ENCODE measurements at places on chromosomes 3 and 15.
A peak's percentile ranks its signal among the peaks of the same experiment; 100 is the strongest.

- DNase-seq, result no peak
Measured at GRCh38 chr3:85151555-85151954, 192.8 kb downstream of the CADM2 start.

DNA sequence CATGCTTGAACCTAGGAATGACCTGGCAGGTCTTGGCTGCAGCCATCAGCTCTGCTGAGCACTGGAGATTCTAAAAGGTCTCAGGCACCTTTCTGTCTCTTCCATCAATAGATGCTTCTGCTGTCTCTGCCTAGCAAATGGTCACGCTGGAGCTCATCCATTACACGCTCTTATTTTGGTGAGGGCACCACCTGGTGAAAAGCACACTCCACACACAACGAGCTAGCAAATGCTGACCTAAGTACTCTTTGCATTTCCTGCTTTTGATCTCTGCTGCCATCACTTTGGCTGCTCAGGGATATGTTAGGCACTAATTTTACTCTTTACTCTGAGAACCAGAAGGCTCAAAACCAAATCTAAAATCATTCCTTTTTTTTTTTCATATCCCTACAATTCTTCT, 91.3 kb downstream of the RAB11A start:
- no peak for DNase-seq

DNA sequence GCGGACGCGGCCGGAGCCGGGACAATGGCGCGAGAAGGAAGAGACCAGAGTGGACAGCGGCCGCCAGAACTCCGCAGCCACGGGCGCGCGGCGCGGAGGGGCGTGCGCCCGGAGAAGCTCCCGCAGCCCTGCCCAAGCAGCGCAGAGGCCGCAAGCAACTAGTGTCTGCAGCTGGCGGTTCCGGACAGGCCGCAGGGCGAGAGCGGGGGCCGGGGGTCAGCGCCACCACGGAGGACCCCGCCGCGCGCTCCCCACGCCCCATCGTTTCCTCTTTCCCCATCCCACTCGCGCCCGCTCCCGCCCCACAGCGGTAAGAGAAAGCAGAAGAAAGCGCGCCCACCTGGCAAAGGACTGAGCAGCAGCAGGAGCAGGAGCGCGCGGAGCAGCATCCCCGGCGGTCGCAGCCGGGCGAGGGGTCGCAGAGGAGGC, 440 bp downstream of the PRTG start:
- DNase-seq, result no peak

DNA sequence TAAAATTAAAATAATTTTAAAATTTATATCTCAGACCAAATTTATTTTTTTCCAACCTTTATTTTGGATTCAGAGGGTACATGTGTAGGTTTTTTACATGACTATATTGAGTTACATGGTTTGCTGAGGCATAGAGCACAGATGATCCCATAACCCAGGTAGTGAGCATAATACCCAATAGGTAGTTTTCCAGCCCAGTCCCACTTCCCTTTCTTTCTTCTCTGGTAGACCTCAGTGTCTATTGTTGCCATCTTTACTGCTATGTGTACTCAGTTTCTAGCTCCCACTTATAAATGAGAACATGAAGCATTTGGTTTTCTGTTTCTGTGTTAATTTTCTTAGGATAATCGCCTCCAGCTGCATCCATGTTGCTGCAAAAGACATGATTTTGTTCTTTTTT, 338.1 kb downstream of the EFHB start:
- DNase-seq, result no peak

- no peak for DNase-seq
Measured at GRCh38 chr15:66701422-66702034, 508 bp upstream of the SMAD6 start.

DNA sequence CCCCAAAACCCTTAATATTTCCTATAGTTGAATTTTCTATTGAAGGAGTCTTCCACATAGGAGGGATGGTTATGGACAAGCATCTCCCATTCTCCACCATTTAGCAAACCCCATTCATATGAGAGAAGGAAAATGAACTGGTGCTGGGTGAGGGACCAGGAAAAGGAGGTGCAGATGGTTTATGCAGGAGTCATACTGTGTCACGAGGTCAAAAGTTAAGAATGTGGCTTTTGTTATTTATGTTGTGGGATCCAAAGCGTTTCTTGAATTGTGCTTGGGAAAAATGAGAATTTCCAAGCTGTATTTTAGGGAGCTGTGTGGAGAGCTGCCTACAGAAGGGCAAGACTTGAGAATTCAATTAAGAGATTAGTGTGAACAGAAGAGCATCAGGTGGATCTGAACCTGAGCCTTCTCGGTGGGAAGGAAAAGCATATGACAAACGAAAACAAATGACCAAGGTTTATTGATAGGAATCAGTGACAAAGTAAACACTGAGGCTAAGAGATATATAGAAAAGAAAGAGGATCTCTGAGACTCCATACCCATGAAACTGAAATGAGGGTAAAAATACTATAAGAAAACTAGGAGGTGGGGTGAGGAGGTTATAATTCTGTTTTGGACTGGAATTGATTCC, 473.3 kb upstream of the NR2F2 start:
- no peak for DNase-seq

GRCh38 chr3:58488967-58489366, 2.9 kb upstream of the KCTD6 start:
- DNase-seq, result no peak

- no peak for DNase-seq
Measured at GRCh38 chr15:71215126-71215894, 100.0 kb downstream of the THSD4 start.

- no peak for DNase-seq
Measured at GRCh38 chr15:78225783-78226541, 8.4 kb downstream of the ACSBG1 start.

- DNase-seq, result no peak
Measured at GRCh38 chr3:21672303-21672702, 78.7 kb downstream of the ZNF385D start.

GRCh38 chr3:33883951-33884561, 85.6 kb downstream of the PDCD6IP start:
- DNase-seq, result no peak

DNA sequence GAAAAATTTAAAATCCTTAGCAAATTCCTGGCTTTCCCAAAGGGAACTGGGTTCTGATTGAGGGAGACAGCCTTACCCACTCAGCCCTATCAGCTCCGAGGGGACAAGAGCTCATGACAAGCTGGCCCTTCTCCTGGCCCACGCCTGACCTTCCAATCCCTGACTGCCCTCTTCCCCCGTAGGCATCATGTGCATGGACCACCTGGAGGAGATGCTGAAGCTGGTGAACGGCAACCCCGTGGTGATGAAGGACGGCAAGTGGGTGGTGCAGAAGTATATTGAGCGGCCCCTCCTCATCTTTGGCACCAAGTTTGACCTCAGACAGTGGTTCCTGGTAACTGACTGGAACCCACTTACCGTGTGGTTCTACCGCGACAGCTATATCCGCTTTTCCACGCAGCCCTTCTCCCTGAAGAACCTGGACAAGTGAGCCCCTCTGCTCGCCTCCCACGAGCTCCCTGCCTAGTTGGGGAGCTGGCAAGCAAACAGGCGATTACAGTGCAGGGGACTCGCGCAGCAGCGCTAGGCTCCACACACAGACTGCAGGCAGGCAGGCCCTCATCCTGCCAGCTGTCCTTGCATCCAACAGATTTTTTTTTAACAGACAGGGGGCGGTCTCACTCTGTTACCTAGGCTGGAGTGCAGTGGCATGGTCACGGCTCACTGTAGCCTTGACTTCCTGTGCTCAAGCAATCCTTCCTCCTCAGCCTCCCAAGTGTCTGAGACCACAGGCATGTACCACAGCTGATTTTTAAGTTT, 16.8 kb downstream of the RPUSD3 start:
- no peak for DNase-seq

GRCh38 chr3:43372809-43373559, 86.6 kb downstream of the SNRK start:
- no peak for DNase-seq

DNA sequence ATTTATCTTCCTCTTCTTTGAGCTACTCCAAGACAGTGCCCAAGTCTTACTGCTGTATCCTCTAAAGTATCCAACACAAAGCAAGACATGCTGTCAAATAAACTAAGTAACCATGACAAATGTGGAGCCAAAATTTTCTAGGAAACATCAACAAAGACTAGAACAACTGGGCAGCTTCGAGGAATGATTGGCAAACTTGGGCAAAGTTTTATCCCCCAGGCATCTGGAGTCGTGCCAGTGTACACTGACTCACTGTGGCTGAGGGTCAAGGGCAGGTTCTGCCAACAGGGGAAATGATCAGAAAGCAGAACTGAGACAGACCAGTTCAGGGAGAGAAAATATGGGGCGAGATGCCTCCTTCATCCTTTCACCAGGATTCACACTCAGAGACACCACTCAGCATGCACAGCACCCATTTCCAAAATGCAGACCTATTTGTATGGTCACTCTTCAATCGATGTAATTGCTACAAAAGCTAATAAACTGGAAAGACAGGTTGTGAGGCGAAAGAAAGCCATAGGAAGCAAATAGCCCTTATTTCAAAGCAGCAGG, 65.8 kb downstream of the MB21D2 start:
- DNase-seq, result no peak

- peak; percentile 51 for DNase-seq
Measured at GRCh38 chr15:32818758-32819447, 101.1 kb downstream of the GREM1 start.

- DNase-seq, result no peak
Measured at GRCh38 chr3:53675022-53675697, 171.1 kb downstream of the CHDH start.

DNA sequence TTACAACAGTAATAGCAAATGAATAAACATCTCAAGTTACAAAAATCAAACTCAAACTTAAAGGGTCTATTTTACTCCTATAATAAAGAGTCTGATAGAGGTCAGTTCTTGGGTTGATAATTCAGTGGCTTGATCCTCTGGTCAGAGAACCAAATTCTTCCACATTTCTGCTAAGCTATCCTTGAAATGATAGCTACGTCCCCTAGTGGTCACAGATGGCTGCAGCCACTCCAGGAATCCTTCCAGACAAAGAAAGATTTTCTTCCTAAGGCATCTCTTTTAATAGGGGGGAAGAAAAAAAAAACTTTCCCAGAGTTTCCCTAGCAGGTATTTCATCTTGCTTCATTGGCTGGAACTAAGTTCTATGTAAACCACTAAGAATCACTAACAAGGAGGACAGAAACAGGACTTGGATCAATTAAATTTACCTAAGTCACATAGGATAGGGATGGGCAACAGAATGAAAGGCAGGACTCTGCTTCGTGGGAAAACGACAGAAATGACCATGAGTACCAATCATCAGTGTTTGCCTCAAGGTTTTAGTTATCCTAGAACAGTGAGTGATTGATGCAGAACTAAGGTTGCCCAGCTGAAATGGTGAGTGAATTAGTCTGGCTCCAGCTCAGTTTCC, 160.7 kb downstream of the STAC start:
- no peak for DNase-seq

GRCh38 chr15:88397506-88397905, 69.7 kb downstream of the MRPL46 start:
- no peak for DNase-seq

DNA sequence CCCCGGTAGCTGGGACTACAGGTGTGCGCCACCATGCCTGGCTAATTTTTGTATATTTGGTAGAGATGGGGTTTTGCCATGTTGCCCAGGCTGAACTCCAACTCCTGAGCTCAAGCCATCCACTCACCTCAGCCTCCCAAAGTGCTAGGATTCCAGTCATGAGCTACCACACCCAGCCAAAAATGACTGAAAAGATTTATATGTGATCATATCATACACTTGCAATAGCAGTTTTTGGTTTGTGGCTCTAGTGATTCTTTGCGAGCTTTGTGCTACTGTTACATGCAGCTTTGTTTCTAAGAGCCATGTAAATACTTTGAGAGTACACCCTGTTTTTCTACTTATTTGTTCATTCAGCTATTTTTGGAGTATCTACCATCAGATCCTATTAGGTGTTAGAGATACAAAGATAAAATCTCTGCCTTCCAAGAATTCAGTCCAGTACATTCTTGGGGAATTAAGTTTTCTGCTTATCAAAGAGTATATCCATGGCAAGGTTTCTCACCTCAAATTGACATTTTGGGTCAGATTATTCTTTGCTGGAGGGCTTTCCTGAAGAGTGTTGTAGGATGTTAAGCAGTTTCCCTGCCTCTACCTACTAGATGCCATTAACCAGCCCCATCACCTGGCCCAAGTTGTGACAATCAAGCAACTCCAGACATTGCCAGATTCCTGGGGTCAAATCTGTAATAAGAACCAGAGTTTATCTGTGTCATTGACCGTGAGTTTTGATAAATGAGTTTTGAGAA, 15.0 kb downstream of the SNAP23 start:
- no peak for DNase-seq

DNA sequence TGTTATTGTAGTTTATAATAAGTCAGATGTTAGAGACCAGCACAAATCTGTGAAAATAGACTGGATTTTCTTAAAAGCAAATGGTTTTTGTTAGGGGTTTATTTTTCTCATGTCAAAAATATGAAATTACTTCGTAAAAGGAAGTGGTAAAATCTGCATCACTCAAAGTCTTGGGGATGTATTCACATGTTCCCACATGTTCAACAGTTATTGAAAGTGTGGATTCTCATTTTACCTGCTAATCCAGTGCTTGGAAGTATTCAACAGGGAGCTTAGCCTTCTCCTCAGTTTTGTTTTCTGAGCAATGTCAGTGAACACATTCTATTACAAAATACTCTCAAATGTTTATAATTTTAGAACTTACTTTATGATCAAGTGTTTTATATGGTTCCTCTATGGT, 352.0 kb downstream of the SOX2 start:
- no peak for DNase-seq

GRCh38 chr15:96582473-96582872, 252.0 kb downstream of the NR2F2 start:
- DNase-seq, result no peak

DNA sequence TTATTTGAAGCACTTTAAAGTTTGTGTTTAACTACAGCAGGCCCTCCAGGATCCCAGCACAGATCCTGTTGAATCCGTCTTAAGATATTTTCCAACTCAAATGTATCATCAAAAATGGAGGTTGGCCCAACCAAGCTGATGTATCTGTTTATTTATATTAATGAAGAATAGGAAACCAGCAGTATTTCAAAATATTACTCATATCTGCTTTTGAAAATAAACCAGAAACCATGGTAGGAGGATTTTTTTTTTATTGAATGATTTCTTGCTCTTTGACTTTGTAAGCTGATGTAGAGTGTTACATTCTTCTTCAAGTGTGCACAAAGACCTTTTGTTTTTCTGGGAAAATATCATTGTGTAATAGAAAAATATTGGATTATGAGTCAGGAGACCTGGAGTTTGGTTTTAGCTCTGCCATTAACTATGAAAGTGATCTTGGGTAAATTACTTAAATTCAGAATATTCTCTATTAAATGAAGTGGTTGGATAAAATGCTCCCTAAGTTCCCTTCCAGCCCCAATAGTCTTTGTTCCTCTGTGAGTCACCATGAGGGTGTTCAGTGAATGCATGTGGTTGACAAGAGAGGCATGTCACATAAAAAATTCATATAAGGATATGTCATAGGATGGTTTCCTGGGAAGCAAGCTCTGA, 221.3 kb upstream of the GAP43 start:
- DNase-seq, result no peak

DNA sequence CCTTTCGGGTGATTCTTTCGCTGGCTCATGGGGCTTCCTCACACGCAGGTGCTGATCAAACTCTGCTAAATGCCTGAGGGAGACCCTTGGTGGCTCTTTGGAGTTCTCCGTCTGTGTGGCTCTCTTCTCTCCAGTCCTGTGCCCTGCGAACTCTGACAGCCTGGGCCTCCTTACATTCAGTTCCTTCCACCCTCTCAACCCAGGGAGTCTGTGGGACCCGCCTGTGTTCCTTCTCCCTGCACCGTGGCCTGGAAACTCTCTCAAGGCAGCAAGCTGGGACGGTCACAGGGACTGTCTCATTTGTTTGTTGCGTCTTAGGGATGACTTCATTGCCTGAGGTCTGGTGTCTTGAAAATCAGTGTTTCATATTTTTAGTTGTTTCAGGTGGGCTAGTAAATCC, 37.0 kb upstream of the CORO2B start:
- DNase-seq, result no peak

GRCh38 chr15:100338971-100339444, 2.8 kb downstream of the ADAMTS17 start:
- no peak for DNase-seq

All from NCI-H1436 treated with DMSO at 0.1 percent for 48 hours (cell line).